ENCODE measurements at places on chromosomes 2 and 18. TPM values are rescaled to one million over a fixed set of nuclear protein-coding genes. Genes with fewer than 3 reads are reported as not detected.
A peak's percentile ranks its signal among the peaks of the same experiment; 100 is the strongest.

DNA sequence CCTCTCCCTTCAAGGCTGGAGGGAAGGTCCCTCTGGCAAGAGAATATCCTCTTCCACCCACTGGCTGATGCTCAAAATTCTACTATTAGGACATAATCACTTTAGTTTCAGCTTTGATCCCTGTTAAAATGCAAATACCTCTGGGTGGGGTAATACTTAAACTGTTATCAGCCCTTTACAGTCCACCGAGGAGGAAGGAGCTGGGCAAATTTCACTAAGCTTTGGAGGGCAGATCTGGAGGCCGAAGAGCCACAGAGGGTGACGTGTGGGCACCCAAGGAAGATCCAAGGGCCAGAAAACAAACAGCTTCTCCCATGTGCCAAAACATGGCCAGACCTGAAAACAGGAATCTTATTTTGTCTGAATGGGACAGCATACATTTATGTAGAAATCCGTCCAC is 74.6 kb upstream of the BCL11A start:
- DNase-seq = no peak
- peaks cover 17% of the 10 kb centered on the region for H3K4me1 ChIP-seq
- no peak overlapping the region for H3K4me3 ChIP-seq
- H3K27me3 ChIP-seq = peaks cover 40% of the 10 kb centered on the region
- H3K36me3 ChIP-seq = no peaks in the 10 kb centered on the region

HAAO gene
- total RNA-seq = 9.4 TPM

- H3K27ac ChIP-seq = no peak overlapping the region
- H3K27me3 ChIP-seq = peaks cover 3% of the 10 kb centered on the region
- H3K4me1 ChIP-seq = peaks cover 6% of the 10 kb centered on the region
- no peak for DNase-seq
- no peak overlapping the region for H3K4me3 ChIP-seq
- peaks cover 10% of the 10 kb centered on the region for H3K36me3 ChIP-seq
These were observed 1.5 kb downstream of the RMDN2 start for GRCh38 chr2:37926635-37927034.

DNA sequence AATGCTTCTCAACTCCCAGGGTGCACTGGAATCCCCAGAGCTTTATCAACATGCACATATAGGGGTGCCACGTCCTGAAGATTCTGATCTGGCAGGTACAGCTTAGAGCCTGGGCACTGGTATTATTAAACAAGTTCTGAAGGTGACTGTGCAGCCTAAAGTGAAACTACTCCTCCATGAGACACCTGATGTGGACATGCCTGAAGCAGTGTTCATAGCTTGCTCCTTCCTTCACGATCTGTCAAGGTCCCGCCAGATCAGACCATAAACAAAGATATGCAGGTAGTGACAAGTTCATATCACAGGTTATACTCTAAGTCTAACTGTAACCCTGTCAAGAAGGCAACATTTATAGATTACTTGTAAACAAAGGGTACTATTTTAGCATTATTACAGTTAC is 65.3 kb upstream of the DNER start:
- H3K36me3 ChIP-seq = peaks cover 20% of the 10 kb centered on the region
- DNase-seq = no peak
- peaks cover 13% of the 10 kb centered on the region for H3K4me1 ChIP-seq
- no peak overlapping the region for H3K4me3 ChIP-seq
- H3K27ac ChIP-seq = peak overlapping the region; percentile 68

DNA sequence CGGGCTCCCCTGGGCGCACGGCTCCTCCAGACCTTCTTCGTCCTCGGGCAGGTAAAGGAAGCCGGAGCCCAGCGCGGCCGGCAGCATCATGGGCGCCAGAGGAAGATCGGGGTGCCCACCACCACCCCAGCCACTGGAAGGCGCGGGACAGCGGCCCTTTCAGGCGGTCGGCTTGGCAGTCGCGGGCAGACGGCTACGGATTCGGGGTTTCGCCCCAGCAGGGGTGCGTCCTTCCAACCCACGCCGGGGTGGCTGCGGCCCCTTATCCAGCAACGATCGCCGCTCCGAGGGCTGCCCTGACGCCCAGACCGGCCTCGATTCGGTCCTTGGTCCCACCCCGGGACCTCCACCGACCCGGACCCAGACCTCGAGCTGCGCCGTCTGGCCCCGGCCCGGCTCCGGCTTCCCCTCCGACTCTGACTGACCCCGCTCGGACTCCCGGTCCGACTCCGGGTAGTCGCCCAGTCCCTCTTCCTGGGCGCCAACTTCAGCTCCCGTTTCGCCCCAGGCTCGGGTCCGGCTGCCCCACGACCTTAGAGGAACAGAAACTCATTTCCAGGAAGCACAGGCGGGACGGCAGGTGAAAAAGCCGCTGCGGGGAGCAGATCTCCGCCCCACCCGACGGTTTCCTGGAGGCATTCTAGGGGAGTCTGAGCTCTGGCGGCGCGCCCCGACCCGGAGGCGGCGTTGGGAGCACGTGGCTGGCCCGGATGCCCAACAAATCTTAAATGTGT is 30.2 kb upstream of the SSB start:
- H3K4me1 ChIP-seq = no peaks in the 10 kb centered on the region
- no peak overlapping the region for H3K27ac ChIP-seq
- H3K4me3 ChIP-seq = no peak overlapping the region

- no peak overlapping the region for H3K27ac ChIP-seq
- no peaks in the 10 kb centered on the region for H3K36me3 ChIP-seq
- no peak for DNase-seq
- no peaks in the 10 kb centered on the region for H3K4me1 ChIP-seq
- no peak overlapping the region for H3K4me3 ChIP-seq
These were observed 373.7 kb downstream of the SOCS6 start for GRCh38 chr18:70662588-70662987.

All from type B pancreatic cell (in vitro differentiated cells).